Panc1 (cell line): ENCODE measurements at places on chromosomes 7 and 10. TPM values are rescaled to one million over a fixed set of nuclear protein-coding genes. Genes with fewer than 3 reads are reported as not detected.

SORCS1 gene
- total RNA-seq = not detected

IFIT1 gene
- total RNA-seq = 43.8 TPM

TMEM60 gene
- total RNA-seq = 20.4 TPM

STEAP1B gene
- total RNA-seq = 3.3 TPM

PDE6C gene
- total RNA-seq = not detected

LIPF gene
- total RNA-seq = not detected

ANKRD61 gene
- total RNA-seq = 0.18 TPM

GRCh38 chr7:12450615-12451014, 47.0 kb upstream of the VWDE start:
- H3K4me3 ChIP-seq = no peak overlapping the region
- no peaks in the 10 kb centered on the region for H3K4me1 ChIP-seq

DNA sequence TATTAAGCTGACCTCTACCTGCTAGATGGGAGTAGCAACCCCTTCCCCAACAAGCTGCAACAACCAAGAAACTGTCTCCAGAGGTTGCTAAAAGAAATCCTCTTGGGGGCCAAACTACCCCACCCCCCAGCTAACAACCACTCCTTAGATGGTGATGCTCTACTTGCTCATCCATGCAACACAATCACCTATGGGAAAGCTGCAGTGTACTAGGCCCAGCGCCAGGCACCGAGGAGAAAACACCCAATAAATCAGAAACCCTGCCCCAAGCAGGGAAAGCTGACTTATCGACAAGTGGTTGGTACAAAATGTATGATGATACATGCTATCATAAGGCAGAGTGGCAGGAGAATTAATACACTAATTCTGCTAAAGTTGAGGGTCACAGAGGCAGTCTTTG, 17.3 kb downstream of the SLC25A13 start:
- H3K4me3 ChIP-seq = no peak overlapping the region
- H3K27ac ChIP-seq = no peak overlapping the region
- peaks cover 8% of the 10 kb centered on the region; the same call in 1 of the 2 replicates for H3K4me1 ChIP-seq
- no peaks in the 10 kb centered on the region for H3K36me3 ChIP-seq

DNA sequence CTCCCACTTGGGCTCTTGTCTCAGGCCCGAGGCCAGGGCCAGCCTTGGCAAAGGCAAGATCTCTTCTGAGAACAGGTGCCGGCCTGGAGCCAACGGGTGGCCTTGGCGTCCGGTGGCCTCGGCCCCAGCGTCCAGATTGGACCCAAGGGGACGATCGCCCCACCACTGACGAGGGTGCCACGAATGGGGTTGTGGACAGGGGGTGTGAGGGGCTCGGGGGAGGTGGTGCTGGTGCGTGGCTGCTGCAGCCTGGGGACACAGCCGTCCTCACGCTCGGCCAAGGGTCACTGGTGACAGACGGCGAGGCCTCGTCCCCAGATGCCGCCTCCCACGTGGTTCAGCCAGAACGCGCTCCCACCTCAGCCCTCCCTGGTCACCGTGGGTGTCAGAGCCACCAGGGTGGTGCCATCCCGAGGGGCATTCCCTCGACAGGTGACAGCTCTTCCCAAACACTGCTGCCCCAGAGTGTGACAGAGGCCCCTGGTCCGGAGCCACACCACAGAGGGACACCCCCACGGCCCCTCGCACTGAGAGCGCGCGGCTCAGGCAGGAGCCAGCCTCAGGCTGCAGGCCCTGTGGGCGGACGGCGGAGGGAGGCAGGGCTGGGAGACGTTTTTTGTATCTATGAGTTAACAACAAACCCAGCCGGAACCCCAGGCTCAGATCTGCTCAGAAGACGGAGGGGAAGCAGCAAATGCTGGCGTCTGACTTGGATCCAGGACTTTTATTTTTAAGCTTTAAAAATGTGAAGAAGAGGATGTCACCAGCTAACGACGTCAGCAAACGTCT, 18.5 kb upstream of the CFAP46 start:
- no peaks in the 10 kb centered on the region for H3K36me3 ChIP-seq
- no peak for DNase-seq
- H3K4me1 ChIP-seq = peaks cover 10% of the 10 kb centered on the region
- H3K27me3 ChIP-seq = no peaks in the 10 kb centered on the region

GRCh38 chr10:75969031-75969430, 537.6 kb downstream of the LRMDA start:
- H3K27me3 ChIP-seq = no peaks in the 10 kb centered on the region; the same call in none of the 2 replicates
- H3K4me3 ChIP-seq = no peak overlapping the region
- no peaks in the 10 kb centered on the region for H3K4me1 ChIP-seq

DNA sequence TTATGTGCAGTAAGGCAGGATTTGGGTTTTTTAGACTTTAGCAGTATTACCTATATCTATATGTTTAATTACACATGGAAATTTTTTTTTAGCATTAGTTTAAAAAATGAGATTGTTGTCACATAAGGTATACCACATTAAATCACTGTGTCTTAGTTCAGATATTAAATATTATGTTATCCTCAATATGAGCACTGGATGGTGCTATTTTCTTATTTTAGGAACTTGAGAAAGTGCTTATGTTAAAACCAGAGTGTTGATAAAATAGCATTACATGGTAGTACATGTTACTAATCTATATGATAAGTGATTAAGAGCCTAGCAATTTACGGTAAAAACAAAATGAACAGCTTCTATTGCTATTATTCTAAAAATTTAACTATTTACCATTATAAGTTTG, 28.8 kb downstream of the MIOS start:
- H3K36me3 ChIP-seq = 0 out of 2 replicates have a peak, but pooled peaks cover 13% of the 10 kb centered on the region
- H3K4me1 ChIP-seq = no peaks in the 10 kb centered on the region
- H3K27ac ChIP-seq = no peak overlapping the region
- DNase-seq = peak; percentile 15

- no peak overlapping the region for H3K27ac ChIP-seq
- no peaks in the 10 kb centered on the region for H3K36me3 ChIP-seq
- H3K4me1 ChIP-seq = no peaks in the 10 kb centered on the region
- no peak overlapping the region for H3K4me3 ChIP-seq
- DNase-seq = no peak
Measured at GRCh38 chr10:110815354-110816004, 56.2 kb upstream of the PDCD4 start.

- no peak overlapping the region for H3K27ac ChIP-seq
- no peaks in the 10 kb centered on the region for H3K27me3 ChIP-seq
- no peaks in the 10 kb centered on the region for H3K4me1 ChIP-seq
- H3K36me3 ChIP-seq = no peaks in the 10 kb centered on the region
Measured at GRCh38 chr10:30737931-30738391, 108.4 kb upstream of the LYZL2 start.

GRCh38 chr7:92319243-92319642, 73.5 kb downstream of the ANKIB1 start:
- no peaks in the 10 kb centered on the region for H3K4me1 ChIP-seq
- H3K27me3 ChIP-seq = no peaks in the 10 kb centered on the region
- H3K4me3 ChIP-seq = no peak overlapping the region
- H3K27ac ChIP-seq = no peak overlapping the region
- DNase-seq = no peak
- no peaks in the 10 kb centered on the region; the same call in 1 of the 2 replicates for H3K36me3 ChIP-seq

GRCh38 chr7:24477398-24478136, 95.7 kb upstream of the PALS2 start:
- no peak for DNase-seq
- H3K27me3 ChIP-seq = peaks cover 5% of the 10 kb centered on the region; the same call in 1 of the 2 replicates
- H3K27ac ChIP-seq = no peak overlapping the region
- H3K4me3 ChIP-seq = no peak overlapping the region
- H3K36me3 ChIP-seq = no peaks in the 10 kb centered on the region

- no peak for DNase-seq
- H3K27ac ChIP-seq = no peak overlapping the region
- no peak overlapping the region for H3K4me3 ChIP-seq
- no peaks in the 10 kb centered on the region for H3K4me1 ChIP-seq
- no peaks in the 10 kb centered on the region for H3K36me3 ChIP-seq
Measured at GRCh38 chr10:113967126-113967525, 76.5 kb upstream of the ADRB1 start.

DNA sequence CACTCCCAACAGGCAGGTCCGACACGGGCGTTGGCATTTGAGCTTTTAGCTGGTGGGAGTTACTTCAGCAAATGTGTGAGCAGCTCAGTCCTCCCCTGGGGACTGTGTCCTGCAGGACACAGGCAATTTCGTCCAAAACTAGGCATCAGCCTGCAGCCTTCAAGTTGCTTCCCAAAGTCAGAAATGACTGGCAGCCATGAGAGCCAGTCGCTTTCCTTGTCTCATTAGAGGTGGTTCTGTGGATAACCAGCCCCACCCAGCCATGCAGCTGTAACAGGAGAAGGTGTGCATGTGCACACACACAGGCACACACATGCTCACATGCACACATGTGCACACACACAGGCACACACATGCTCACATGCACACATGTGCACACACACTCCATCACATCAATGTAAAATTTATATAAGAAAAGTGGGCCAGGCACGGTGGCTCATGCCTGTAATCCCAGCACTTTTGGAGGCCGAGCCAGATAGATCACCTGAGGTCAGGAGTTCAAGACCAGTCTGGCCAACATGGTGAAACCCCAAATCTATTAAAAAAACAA, 138.8 kb upstream of the TCERG1L start:
- no peaks in the 10 kb centered on the region for H3K36me3 ChIP-seq
- H3K27ac ChIP-seq = no peak overlapping the region
- peaks cover 24% of the 10 kb centered on the region for H3K27me3 ChIP-seq
- no peaks in the 10 kb centered on the region for H3K4me1 ChIP-seq
- no peak for DNase-seq
- no peak overlapping the region for H3K4me3 ChIP-seq

DNA sequence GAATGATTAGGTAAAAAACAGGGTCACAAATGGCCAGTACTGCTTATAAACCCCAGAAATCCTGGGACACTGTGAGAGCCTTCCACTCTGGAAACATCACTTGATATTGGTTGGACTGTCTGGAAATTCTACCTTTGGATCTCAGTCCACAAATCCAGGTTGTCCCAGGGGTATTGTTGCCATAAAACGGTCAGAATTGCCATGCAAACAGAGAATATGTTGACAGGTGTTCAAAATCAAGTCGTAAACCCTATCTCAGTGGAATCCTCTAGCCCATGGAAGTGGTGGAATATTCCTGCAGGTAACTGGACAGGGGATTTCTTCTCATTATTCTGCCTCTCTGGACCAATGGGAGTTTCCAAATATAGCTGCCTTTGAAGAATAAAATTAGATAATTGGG, 31.2 kb upstream of the KCTD7 start:
- no peaks in the 10 kb centered on the region for H3K27me3 ChIP-seq
- H3K36me3 ChIP-seq = no peaks in the 10 kb centered on the region
- H3K27ac ChIP-seq = no peak overlapping the region
- H3K4me1 ChIP-seq = peaks cover 4% of the 10 kb centered on the region; the same call in 1 of the 2 replicates
- no peak overlapping the region for H3K4me3 ChIP-seq
- no peak for DNase-seq

DNA sequence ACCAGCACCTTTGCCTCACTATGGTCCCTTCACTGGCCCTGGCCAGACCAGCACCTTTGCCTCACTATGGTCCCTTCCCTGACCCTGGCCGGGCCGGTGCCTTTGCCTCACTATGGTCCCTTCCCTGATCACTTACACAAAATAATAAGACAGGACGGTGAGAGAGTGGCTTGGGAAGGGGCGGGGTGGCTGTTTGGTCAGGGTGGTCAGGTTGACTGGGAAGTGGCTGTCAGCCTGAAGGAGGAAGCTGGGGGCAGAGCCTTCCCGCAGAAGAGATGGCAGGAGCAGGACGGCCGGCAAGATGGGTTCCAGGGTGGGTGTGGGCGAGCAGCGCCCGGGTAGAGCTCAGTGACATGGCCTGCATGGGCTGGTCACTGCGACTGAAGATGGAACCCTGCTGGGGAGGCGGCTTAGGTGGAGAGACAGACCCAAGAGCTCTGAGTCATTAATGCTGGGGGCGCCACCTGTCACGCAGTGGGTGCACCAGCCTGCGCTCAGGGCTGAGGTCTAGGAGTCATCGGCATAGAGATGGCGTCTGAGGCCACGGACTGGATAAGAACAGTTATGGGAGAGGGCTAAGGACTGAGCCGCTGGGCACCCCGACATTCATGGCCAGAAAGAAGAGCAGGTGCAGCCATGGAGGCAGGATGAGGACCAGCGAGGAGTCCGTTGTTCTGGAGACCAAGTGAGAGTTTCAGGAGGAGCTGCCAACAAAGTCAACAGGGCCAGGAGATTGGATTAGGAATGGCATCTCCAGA, 91.8 kb downstream of the CHST15 start:
- no peak overlapping the region for H3K4me3 ChIP-seq
- H3K27me3 ChIP-seq = no peaks in the 10 kb centered on the region
- H3K27ac ChIP-seq = no peak overlapping the region
- no peaks in the 10 kb centered on the region for H3K36me3 ChIP-seq
- DNase-seq = no peak

- H3K4me1 ChIP-seq = no peaks in the 10 kb centered on the region
- no peak overlapping the region for H3K27ac ChIP-seq
- H3K36me3 ChIP-seq = no peaks in the 10 kb centered on the region
- H3K4me3 ChIP-seq = no peak overlapping the region
- H3K27me3 ChIP-seq = no peaks in the 10 kb centered on the region
- no peak for DNase-seq
Measured at GRCh38 chr7:142088022-142088714, 23.4 kb upstream of the MGAM2 start.

DNA sequence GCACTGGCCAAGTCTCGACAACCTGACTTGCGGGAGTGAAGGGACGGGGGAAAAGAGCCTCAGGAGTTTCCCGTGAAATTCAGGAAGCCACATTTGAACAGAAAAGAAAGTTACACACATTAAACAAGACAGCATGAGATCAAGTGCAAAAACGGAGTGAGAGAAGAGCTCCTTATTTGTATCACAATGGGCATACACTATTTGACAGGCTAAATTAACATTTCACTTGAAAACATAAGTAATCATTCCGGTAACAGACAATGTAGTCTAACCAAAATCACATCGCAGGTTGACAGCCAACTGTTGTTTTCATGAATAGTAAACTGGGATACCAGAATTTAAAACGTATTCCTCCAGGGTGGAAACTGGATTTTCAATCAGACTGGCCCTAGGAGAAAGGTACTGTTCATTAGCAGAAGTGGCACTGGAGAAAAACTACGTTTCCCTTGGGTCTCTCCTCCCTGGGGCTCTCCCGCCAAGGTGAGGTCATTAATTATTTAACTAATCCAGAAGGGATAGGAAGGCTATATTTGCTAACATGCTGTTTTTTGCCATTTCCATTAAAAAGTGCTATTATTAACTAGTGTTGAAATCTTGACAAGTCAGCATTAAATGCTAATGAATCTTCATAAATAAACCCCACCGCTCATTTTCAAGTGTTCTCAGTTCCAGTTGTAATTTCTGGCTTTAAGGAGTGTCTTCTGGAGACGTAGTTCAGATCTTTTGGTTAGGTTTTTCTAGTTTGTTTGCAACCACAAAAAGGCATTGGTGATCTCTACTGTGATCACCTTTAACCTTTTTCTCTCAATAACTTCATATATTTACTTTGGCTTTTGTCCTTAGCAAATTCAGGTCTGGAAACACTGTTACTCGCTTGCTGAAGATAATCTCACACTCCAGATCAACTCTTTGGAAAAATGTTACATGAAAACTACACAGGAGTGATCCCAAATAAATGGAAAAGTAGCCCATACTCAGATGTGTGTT, 25.1 kb downstream of the RHEB start:
- H3K4me1 ChIP-seq = peaks cover 71% of the 10 kb centered on the region
- H3K36me3 ChIP-seq = peaks cover 14% of the 10 kb centered on the region
- peak overlapping the region; percentile 25 for H3K27ac ChIP-seq
- no peak for DNase-seq
- no peak overlapping the region for H3K4me3 ChIP-seq

- H3K4me3 ChIP-seq = no peak overlapping the region
- no peaks in the 10 kb centered on the region for H3K4me1 ChIP-seq
- no peaks in the 10 kb centered on the region for H3K36me3 ChIP-seq
- H3K27ac ChIP-seq = no peak overlapping the region
- H3K27me3 ChIP-seq = no peaks in the 10 kb centered on the region
Measured at GRCh38 chr7:65892835-65893234, 20.0 kb downstream of the VKORC1L1 start.
